ENCODE measurements at places on chromosomes 11 and 22. TPM values are rescaled to one million over a fixed set of nuclear protein-coding genes. Genes with fewer than 3 reads are reported as not detected.

GRCh38 chr11:103326070-103326794 lies 217.0 kb downstream of the DYNC2H1 start:
- DNase-seq: peak; percentile 57

DNA sequence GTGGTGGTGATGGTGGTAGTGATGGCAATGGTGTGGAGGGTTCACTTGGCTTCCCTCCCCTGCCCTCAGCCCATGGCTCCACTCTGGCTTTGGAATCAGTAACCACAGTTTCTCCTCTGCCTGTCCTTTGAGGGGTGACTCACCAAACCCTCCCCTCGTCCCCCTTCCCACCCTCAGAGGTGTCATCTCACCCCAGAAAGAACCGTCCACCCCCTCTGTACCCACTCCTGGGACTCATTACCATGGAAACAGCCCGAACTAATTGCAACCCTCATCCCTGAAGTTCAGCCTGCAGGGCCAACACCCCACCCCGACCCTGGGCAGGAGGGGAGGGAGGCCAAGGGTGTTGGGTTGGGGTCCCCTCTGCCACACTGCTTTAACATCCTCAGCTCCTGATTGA lies 26.6 kb downstream of the PHLDB1 start:
- no peak for DNase-seq

DNA sequence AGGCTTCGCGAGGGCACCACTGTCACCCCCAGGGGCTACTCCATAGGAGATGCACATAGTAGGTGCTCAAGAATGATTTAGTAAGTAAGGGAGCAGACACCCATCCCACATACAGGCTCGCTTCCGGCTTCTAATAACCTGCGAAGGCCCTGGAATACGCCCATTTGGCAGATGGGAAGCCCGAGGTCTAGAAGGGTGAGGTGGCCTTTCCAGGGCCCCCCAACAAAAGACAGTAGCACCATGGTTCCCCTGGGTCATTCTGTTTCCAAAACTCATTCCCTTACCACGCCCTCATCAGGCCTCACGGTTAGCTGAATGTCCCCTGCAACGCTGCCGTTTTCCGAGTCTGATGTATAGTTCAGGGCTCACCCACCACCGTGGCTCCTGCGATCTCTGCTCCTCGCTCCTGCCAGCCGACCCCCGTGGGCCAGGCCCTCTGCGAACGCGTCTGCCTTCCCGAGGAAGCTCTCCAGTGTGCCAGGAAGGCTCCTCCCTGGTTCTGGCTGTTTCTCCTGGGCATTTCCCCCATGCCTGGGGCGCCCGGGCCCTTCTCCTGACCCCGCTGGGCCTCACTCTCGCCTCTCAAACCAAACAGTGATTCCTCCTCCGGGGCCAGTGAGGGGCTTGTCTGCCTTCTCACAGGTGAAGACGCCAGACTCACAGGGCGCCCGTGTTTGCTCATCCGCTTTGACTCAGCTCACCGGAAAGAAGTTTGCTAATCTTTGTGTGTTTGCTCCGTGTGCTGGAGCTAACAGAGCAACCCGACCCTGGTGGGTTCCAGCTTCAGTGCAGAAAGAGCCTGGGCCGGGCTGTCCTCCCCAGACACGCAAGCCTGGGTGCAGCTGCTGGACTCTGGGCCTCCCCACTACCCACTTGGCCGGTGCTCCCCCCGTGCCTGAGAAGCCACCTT lies 86.6 kb downstream of the RTL6 start:
- no peak for DNase-seq

GRCh38 chr11:113778111-113778910 lies 1.3 kb upstream of the CLDN25 start:
- DNase-seq: no peak

DNA sequence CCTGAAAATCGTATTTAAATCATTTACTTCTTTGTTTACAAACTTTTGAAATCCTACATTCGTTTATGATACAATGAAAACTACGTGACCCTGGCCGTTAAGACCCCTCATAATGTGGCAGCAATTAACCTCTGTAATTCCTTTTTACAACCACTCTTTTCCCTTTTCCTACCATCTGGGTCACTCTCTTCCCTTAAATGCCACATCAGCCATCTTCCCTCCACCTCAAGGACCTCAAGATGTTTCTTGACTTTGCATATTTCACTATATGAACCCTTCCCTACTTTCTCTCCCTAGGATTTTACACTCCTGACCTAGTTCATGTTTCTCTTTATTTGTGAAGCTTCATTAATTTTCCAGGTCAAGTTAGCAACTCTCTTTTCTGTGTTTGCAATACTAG lies 26.8 kb downstream of the OR2AG2 start:
- no peak for DNase-seq

Gene GGTLC3
- not detected for total RNA-seq

Gene ZDHHC13
- 27.7 TPM for total RNA-seq

Gene OR52I1
- not detected for total RNA-seq

GRCh38 chr11:63660972-63661371 lies 10.2 kb downstream of the ATL3 start:
- no peak for DNase-seq

Gene LRRN4CL
- total RNA-seq: 0.40 TPM

- DNase-seq: no peak
These were observed at the start of gene CHADL for GRCh38 chr22:41240377-41241132. Gene CHADL, minus strand, starts transcription at chr22:41240931. Its CDS starts 50 bp downstream, at chr22:41240881.
